Stimulated activated naive CD8-positive, alpha-beta T cell treated with anti-CD3 and anti-CD28 coated beads, Interleukin-15, amount 100 ng/mL, for 72 hours (primary cell): ENCODE measurements at places on chromosomes 11 and 22.

GRCh38 chr11:2248762-2249161 lies 21.6 kb downstream of the ASCL2 start:
- no peak for DNase-seq

DNA sequence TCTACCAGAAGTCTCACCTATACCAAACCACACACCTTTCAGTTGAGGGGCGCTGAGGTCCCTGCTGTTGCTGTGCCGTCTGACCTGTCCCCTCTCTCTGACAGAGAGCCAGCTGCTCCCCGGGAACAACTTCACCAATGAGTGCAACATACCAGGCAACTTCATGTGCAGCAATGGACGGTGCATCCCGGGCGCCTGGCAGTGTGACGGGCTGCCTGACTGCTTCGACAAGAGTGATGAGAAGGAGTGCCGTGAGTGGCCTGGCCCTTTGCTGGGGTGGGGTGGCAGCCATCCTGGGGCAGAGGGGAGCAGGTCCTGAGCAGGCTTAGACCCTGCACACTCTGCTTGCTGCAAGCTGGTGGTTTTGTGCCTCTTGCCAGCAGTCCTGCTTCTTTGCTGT lies 92.1 kb downstream of the LDLRAD3 start:
- DNase-seq = no peak

- DNase-seq = peak; percentile 91
These were observed at the start of gene ZNF280B for GRCh38 chr22:22508274-22509176. TSS of gene ZNF280B (minus strand) at chr22:22508742. CDS start at chr22:22489398, 19,344 bp downstream.

DNA sequence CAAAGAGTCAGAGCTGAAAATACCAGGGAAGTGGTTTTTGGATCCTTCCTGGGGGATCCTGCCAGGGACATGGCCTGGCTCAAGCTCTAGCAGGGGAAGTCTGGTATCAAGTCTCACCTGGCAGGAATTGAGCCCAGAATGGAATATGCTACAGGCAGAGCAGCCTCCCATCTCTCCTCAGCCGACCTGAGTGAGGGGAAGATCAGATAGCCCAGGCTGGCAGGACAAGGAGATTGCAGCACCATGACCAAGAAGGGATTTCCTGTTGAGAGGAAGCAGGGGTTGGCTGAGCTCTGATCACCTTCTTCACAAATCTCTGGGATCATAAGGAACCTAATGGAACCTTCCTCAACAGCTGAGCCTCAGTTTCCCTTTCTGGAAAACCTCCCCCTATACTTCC lies 13.0 kb downstream of the OAF start:
- no peak for DNase-seq

GRCh38 chr11:10382518-10382917 lies 72.5 kb upstream of the AMPD3 start:
- no peak for DNase-seq

- no peak for DNase-seq
These were observed 111.9 kb downstream of the MRTFA start for GRCh38 chr22:40524392-40525249.

DNA sequence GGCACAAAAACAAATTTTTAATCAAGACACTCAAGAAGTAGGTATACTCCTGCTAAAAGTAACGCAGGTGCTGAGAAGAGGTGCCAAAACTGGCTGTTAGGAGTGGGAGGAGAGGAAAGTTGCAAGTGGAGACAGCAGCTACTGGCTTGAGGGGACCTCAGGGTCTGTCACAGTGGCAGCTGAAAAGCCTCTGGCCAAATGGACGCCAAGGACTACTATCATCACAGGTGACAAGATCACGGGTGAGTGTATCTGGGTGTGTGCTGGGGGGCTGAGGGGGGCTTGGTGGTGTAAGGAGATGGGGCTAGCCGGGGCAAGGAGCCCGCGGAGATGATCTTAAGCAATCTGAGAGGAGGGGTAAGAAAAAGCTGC lies 687 bp downstream of the ZNF202 start:
- DNase-seq = no peak

- DNase-seq = peak; percentile 76
These were observed 1.1 kb upstream of the ABTB2 start for GRCh38 chr11:34358728-34359547.

- DNase-seq = no peak
These were observed 2.1 kb downstream of the CDC42BPG start for GRCh38 chr11:64842366-64842759.

GRCh38 chr11:84021291-84021690 lies 735.1 kb upstream of the CCDC90B start:
- no peak for DNase-seq

DNA sequence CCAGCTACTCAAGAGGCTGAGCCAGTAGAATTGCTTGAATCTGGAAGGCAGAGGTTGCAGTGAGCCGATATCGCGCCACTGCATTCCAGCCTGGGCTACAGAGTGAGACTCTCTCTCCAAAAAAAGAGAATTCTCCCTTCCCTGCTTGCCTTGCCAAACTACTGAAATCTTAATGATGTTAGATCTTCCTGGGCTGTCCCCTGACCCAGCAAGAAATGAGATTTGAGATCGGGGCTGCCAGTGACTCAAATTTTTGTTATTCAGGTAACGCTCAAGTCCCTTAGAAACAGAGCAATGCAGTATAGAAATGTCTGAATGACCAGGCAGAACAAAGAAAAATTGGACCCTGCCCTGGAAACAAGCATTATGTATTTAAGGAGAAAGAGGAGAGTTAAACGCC lies 4.0 kb upstream of the RBFOX2 start:
- DNase-seq = no peak

- no peak for DNase-seq
These were observed 28.3 kb downstream of the PKNOX2 start for GRCh38 chr11:125192717-125193415.

GRCh38 chr11:17386331-17387084 lies 2.0 kb downstream of the KCNJ11 start:
- peak; percentile 43 for DNase-seq

GRCh38 chr11:31802990-31803812 lies 7.9 kb downstream of the PAX6 start:
- DNase-seq = no peak

DNA sequence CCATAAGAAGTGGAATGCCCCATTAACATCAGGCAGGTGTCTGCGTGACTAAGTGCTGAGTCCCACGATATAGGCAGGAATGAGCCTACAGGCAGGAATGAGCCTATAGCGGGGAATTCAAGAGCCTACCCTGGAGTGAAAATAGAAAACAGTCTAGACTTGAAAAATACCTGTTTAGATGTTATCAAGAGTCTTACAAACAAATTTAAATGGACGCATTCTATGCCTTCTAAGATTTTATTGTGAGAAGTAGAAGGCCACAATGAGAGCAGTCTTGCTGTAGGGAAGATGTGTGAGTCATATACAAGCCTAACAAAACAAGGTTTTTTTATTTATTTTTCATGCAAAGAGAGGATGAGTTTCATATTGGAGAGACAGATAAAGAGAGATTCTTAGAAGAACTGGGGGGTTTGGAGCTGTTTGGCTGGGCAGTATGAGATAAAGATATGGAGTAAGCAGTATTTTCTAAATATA lies 200.8 kb upstream of the ZC3H12C start:
- DNase-seq = no peak

GRCh38 chr11:41836431-41836830 lies 377.0 kb upstream of the LRRC4C start:
- no peak for DNase-seq

- DNase-seq = no peak
These were observed 120.3 kb upstream of the B3GAT1 start for GRCh38 chr11:134532131-134532920.

GRCh38 chr11:22879630-22880029 lies 19.4 kb upstream of the CCDC179 start:
- no peak for DNase-seq
